ENCODE measurements at places on chromosomes 13 and 19.

DNA sequence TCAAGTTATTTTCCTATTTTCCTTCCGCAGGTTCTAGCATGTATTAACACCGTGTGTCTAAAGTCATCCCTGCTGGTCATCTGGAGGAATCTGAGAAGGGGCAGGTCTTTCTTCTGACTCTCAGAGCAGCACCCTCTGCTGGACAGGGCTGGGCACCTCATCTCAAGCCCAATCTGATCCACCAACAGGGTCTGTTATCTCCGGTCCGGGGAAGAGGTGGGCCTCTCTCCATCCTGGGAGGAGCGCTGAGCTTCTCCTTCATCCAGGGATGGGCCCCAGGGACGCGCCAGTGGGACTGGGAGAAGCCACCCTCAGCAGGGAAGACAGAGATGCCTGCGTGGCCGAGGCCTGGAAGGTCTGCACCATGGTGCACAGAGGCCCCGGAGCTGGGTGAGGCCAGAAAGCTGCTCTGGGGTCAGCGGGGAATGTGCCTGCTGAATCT, 26.0 kb upstream of the ZNF331 start:
- no peak overlapping the region for H3K27ac ChIP-seq
- H3K27me3 ChIP-seq: no peaks in the 10 kb centered on the region
- H3K4me3 ChIP-seq: no peak overlapping the region
- no peak for DNase-seq

DNA sequence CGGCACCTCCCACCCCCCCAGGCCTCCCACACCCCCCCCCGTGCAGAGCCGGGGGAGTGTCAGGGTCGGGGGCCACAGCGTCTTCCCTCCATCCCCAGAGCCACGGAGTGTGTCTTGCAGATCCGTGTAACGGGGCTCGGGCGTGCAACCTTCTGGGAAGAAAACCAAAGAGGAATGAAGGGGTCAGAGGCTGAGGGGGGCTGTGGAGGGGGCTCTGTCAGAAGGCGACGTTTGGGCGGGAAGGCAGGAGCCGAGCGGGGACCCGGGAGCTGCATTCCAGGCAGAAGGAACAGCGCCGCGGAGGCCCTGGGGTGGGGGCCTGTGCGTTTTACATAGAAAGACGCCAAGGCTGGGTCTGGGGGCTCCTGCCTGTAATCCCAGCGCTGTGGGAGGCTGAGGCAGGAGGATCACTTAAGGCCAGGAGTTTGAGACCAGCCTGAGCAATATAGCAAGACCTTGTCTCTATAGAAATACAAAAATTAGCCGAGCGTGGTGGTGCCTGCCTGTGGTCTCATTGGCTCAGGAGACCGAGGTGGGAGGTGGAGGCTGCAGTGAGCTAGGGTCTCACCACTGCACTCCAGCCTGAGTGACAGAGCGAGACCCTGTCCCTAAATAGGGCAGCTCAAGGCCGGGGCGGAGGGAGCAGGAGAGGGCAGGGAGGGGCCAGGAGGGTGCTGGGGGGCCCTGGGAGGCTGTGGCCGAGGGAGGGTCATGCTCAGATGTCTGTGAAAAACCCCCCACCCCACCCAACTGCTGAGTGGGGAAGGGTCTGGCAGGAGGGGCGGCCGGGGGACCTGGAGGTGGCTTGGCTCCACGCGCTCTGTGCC, 27.8 kb downstream of the ARID3A start:
- DNase-seq: no peak
- no peaks in the 10 kb centered on the region for H3K36me3 ChIP-seq
- H3K4me3 ChIP-seq: no peak overlapping the region
- H3K27me3 ChIP-seq: no peaks in the 10 kb centered on the region

- no peak for DNase-seq
- no peak overlapping the region for H3K4me3 ChIP-seq
- H3K27me3 ChIP-seq: no peaks in the 10 kb centered on the region
- no peaks in the 10 kb centered on the region for H3K36me3 ChIP-seq
Observed at GRCh38 chr19:33676999-33677665, 55.4 kb downstream of the CHST8 start.

- H3K36me3 ChIP-seq: no peaks in the 10 kb centered on the region
- no peaks in the 10 kb centered on the region for H3K27me3 ChIP-seq
- H3K4me1 ChIP-seq: peaks cover 6% of the 10 kb centered on the region
- H3K27ac ChIP-seq: peak overlapping the region; percentile 70
Observed at GRCh38 chr13:92806215-92806614, 420.4 kb upstream of the GPC6 start.

GRCh38 chr19:5023128-5023571, 54.2 kb downstream of the KDM4B start:
- H3K27ac ChIP-seq: no peak overlapping the region
- H3K4me3 ChIP-seq: no peak overlapping the region
- H3K27me3 ChIP-seq: no peaks in the 10 kb centered on the region
- no peak for DNase-seq
- peaks cover 3% of the 10 kb centered on the region for H3K36me3 ChIP-seq

- no peak overlapping the region for H3K27ac ChIP-seq
- no peaks in the 10 kb centered on the region for H3K4me1 ChIP-seq
- DNase-seq: no peak
- H3K4me3 ChIP-seq: no peak overlapping the region
- H3K36me3 ChIP-seq: no peaks in the 10 kb centered on the region
Observed at GRCh38 chr13:97502181-97502580, 68.2 kb downstream of the RAP2A start.

DNA sequence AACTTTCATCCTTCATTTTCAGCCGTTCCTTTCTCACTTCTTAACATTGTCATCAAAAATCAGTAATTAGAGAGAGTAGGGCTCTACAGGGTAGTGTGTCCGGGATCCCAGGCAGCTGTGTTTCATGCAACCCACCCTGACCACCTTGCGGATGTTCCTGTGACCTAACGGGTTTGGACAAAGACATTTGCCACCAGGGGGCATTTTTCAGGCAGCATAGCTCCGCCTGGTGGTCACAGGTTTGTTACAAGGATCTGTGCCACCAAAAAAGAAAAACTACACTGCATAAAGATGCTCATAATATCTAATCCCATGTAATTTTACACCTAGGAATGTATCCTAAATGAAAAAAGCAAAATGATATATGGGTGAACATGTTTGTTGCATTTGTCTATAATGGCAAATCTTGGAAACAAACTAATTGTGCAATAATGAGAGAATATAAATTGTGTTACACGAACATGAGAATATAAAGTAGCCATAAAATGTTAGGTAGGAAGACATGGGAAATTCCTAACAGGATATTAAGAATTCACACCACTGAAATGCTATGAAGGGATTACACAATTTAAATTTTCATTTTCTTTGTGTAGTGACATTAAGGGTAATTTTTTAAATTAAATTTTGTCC, 123.0 kb downstream of the SLC7A1 start:
- H3K4me3 ChIP-seq: no peak overlapping the region
- no peaks in the 10 kb centered on the region for H3K36me3 ChIP-seq
- peak; percentile 22 for DNase-seq
- H3K27ac ChIP-seq: no peak overlapping the region
- peaks cover 7% of the 10 kb centered on the region for H3K27me3 ChIP-seq
- H3K4me1 ChIP-seq: no peaks in the 10 kb centered on the region

- H3K36me3 ChIP-seq: peaks cover 51% of the 10 kb centered on the region
- no peaks in the 10 kb centered on the region for H3K27me3 ChIP-seq
- no peak for DNase-seq
Observed at GRCh38 chr13:113634279-113635047, 23.5 kb downstream of the ATP4B start.

DNA sequence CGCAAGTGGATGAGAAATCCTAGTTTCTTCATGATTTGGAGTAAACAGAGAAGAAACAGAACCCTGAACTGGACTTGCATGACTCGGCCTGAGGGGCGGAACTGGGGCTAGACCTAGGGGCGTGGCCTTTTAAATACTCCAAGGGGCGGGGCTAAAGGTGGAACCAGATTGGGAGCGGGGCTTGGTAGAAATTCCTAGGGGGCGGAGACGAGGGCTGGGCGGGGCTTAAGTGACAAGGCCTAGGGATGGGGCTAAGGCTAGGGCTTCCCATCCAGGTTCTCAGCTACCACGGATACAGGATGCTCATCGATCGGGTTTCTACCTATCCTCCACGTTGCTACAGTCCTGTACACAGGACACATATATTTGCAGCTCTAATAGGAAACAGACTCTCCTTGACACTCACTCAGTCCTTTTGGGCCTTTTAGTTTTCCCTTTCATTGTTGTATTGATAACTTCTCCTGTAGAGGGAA, 372 bp upstream of the ZNF699 start:
- H3K4me1 ChIP-seq: peaks cover 19% of the 10 kb centered on the region
- peaks cover 2% of the 10 kb centered on the region for H3K27me3 ChIP-seq
- H3K27ac ChIP-seq: peak overlapping the region; percentile 95
- peaks cover 17% of the 10 kb centered on the region for H3K36me3 ChIP-seq

GRCh38 chr13:21673789-21674489, 3.1 kb downstream of the FGF9 start:
- H3K4me1 ChIP-seq: peaks cover 33% of the 10 kb centered on the region
- peaks cover 2% of the 10 kb centered on the region for H3K36me3 ChIP-seq
- H3K27me3 ChIP-seq: peaks cover 78% of the 10 kb centered on the region
- DNase-seq: no peak
- H3K27ac ChIP-seq: no peak overlapping the region

- no peak overlapping the region for H3K27ac ChIP-seq
- peaks cover 4% of the 10 kb centered on the region for H3K36me3 ChIP-seq
- DNase-seq: no peak
Observed at GRCh38 chr13:42592915-42593900, 19.3 kb downstream of the TNFSF11 start.

GRCh38 chr19:6267552-6268381, 12.0 kb downstream of the MLLT1 start:
- H3K4me3 ChIP-seq: no peak overlapping the region
- H3K27ac ChIP-seq: peak overlapping the region; percentile 34
- DNase-seq: no peak
- peaks cover 12% of the 10 kb centered on the region for H3K4me1 ChIP-seq

GRCh38 chr13:31213651-31214289, 14.0 kb downstream of the B3GLCT start:
- no peaks in the 10 kb centered on the region for H3K27me3 ChIP-seq
- peaks cover 6% of the 10 kb centered on the region for H3K4me1 ChIP-seq
- H3K36me3 ChIP-seq: no peaks in the 10 kb centered on the region
- DNase-seq: no peak
- no peak overlapping the region for H3K4me3 ChIP-seq
- no peak overlapping the region for H3K27ac ChIP-seq

DNA sequence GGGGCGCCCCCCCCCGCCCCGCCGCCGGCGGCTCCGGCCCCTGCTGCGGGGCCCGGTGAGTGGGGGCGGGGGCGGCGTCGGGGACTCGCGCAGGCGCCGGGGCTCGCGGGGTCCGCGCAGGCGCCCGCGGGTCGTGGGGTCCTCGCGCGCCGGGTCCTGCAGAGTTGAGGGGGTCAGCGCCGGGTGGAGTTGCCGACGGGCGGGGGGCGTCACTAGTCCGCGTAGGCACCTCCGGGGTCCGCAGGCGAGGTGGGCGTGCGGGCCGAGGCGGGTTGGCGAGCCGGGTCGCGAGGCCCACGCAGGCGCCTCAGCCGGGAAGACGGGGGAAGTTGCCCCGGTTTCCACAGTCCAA, 365 bp downstream of the PPP6R1 start:
- peak overlapping the region; percentile 96 for H3K27ac ChIP-seq
- no peak for DNase-seq
- H3K27me3 ChIP-seq: no peaks in the 10 kb centered on the region
- peaks cover 47% of the 10 kb centered on the region for H3K4me1 ChIP-seq
- H3K4me3 ChIP-seq: peak overlapping the region; percentile 94

DNA sequence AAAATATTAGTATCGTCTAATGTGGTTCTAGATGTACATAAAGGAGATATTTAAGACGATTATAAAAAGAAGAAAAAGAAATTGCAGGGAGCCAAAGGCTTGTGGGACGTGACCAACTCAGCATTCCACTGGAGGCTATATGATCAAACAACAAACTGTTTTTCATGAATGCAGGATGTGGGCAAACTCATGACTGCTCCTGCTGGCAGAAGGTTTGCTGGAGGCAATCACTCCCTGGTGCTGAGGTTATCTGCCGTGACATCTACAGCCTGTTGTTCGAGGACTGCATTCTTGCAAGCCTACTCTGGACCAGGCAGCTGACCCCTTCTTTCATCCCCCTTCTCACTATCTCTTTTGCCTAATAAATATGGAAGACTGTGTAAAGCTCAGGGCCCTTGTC, 518.1 kb downstream of the UQCRFS1 start:
- H3K36me3 ChIP-seq: no peaks in the 10 kb centered on the region
- peaks cover 2% of the 10 kb centered on the region for H3K27me3 ChIP-seq
- DNase-seq: no peak
- H3K4me3 ChIP-seq: no peak overlapping the region
- no peak overlapping the region for H3K27ac ChIP-seq

GRCh38 chr19:3224346-3225168, at the start of gene CELF5:
TSS of gene CELF5 (plus strand) at chr19:3224661. CDS start at chr19:3224740, 79 bp downstream.
- H3K27ac ChIP-seq: no peak within 1 kb of the TSS
- no peak within 1 kb of the TSS for H3K4me3 ChIP-seq
- no peaks in the 10 kb centered on the region for H3K4me1 ChIP-seq
- H3K27me3 ChIP-seq: peaks cover 19% of the 10 kb centered on the region
- peak; percentile 41 for DNase-seq

- DNase-seq: no peak
- peaks cover 25% of the 10 kb centered on the region for H3K4me1 ChIP-seq
- H3K4me3 ChIP-seq: no peak overlapping the region
- no peaks in the 10 kb centered on the region for H3K27me3 ChIP-seq
Observed at GRCh38 chr19:10661946-10662345, 7.8 kb downstream of the ILF3 start.

Measured in T-helper 2 cell treated with Interferon-gamma antibody and Interleukin-4, amounts not matched to agents 5 μg/mL and 100 μg/mL, for 36 hours (primary cell).